Mammary epithelial cell (primary cell): ENCODE measurements at places on chromosomes 2 and 18.
A peak's percentile ranks its signal among the peaks of the same experiment; 100 is the strongest.

DNA sequence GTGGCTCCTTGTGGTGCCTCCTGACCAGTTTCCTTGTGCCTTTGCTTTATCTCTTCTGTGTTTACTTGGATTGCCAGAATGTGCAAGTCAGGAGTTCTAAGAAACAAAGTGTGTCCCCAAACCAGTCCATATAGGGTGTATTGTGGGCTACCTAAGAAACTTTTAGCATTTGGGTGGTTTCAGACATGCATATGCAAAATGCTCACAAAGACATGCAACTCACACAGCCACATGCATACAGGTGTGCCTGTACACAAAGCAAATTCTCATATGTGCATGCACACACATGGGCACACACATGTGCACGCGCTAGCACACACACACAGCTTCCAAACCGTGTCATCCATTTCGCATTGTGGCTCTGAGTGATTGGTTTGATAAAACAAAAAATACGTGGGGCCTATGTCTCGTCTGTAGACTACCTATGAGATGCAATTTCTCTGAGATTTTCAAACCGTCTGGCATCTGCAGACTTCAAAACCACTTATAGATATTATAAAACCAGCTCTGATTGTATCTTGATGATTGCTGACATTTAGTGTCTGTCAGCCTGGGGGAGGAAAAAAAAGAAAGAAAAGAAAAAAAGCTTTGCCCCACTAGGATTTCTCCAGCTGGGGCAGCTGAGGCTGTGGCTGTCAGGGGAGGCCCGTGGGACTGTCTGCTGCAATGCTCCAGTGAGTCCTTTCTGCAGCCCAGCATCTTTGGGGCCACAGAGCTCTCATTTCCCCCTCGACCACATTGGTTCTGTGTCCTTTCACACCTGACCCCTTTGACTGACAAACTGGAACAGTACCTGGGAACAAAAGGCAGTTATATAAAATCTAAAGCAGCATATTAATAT lies 556.1 kb downstream of the CMPK2 start:
- DNase-seq = no peak

DNA sequence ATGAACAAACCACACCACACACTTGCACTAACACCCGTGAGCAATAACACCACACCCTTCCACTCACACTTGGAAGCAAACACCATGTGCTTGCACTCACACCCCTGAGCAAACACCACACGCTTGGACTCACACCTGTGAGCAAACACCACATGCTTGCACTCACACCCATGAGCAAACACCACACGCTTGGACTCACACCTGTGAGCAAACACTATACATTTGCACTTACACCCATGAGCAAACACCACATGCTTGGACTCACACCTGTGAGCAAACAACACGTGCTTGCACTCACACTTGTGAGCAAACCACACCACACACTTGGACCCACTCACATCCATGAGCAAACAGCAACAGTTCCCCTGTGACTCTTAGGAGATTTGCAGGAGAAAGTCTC lies 24.4 kb downstream of the SNTG2 start:
- DNase-seq = no peak

GRCh38 chr18:59837586-59837985 lies 62.2 kb upstream of the PMAIP1 start:
- peak; percentile 64 for DNase-seq

DNA sequence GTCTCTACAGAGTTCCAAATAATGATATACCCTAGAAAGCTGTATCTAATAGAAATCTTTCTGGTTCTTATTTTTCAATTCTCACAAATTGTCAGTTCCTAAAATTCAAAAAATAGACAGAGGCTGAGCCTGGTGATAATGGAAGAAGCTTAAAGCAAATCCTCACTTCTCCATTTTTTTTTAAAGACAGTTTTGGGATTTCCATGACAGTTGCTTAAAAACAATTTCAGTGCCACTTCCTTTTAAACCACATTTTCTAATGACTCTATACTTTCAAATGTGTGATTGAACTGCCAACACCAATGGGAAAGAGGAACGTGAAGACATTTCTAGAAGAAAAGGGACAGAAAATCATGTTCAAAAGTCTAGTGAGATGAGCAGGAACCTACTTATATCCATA lies 4.0 kb downstream of the GKN2 start:
- no peak for DNase-seq

- peak; percentile 43 for DNase-seq
These were observed 8.9 kb upstream of the LTBP1 start for GRCh38 chr2:32937602-32938448.

- DNase-seq = peak; percentile 33
These were observed 970 bp upstream of the ADCYAP1 start for GRCh38 chr18:903701-904100.

GRCh38 chr2:8388781-8389180 lies 293.1 kb upstream of the ID2 start:
- DNase-seq = no peak

DNA sequence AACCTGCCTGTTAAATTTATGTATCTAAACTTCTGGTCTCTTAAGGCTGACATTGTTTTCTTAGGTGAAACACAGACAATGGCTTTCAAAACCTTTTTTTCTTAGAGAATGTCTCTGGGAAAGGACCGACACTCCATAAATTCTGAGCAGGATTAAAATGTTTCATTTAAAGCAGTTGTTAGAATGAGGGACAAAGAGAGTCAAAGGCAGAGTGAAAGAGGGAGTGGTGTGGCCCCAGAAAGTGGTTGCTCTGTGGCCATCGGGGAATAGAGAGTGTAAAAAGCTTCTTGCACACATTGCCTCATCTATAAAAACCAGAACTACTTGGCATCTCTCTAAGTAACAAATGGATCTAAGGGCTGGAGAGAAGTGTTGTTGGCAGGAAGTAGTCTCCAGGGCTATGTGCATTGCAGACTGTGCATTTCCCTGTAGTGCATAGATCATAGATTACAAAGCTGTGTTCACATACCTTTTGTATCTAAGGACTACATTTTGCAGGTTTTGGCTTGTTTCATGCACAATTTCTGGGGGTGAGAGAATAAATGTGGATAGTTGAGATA lies 3.6 kb downstream of the RPRM start:
- no peak for DNase-seq

DNA sequence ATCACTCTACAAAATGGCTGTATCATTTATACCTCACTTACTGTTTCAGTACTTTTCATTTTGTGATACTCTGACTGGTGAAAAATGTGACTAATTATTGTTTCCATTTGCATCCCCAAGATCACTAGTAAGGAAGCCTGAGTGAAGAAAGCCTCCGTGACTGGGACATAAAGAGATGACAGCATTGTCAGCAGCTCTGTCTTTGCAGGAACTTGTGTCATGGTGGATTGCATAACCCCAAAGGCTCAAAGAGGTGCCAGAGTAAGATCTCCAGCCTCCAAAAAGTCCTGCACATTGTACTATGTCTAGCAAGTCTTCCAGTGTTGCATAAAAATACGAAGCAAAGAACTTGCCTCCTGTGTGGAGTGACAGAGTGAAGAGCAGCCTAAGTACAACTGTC lies 187.5 kb upstream of the CRIM1 start:
- peak; percentile 25 for DNase-seq

GRCh38 chr18:57214976-57215375 lies 68.1 kb downstream of the BOD1L2 start:
- peak; percentile 10 for DNase-seq

DNA sequence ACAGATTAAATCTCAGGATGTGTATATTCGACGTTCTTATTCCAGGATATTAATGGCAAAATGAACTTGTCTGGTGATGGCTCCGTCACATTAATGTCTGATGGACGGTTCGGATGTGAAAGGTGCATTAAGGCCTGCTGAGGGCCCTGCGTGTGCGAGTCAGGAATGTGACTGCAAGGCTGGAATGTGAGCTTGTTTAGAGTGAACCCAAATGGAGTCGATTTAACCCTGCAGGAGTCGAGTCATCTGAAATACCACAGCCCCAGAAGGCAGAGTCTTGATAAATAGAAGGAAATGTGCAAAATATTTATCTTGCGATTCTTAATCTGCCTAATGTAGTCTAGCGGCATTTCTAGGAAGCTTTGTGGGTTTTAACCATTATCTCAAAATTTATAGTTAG lies 44.3 kb downstream of the RDH14 start:
- DNase-seq = no peak

DNA sequence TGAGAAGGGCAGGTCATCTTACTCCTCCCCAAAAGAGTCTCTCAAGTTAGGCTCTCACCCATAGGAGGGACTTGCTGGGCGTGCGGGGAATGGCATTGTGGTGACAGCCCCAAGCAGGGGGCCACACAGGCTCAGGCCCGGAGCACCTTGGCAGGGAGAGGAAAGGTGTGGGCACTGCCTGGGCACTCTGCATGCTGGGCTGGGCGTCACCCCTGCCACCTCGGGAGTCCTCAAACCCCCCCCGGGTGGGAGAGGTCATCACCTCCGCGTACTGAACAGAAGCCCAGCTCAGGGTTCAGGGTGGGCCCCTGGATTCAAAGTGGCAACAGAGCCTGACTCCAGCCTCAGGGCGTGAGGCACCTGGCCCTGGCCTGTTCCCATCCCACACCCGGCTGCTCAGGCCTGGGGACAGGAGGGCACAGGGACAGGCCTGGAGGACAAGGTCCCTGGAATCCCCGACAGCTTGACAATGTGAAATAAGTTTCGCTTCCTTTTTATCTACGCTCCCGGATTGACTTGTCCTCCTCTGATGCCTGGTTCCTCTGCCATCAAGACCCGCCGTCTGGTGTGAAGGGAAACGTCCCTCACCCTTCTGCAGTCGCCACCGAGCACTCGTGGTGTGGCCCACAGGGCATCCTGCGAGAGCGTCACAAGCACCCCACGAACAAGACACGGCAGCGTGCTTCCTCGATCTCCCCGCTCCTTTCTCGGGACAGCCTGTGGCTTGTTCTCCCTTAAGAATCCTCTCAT lies 97.8 kb downstream of the HDAC4 start:
- DNase-seq = no peak

DNA sequence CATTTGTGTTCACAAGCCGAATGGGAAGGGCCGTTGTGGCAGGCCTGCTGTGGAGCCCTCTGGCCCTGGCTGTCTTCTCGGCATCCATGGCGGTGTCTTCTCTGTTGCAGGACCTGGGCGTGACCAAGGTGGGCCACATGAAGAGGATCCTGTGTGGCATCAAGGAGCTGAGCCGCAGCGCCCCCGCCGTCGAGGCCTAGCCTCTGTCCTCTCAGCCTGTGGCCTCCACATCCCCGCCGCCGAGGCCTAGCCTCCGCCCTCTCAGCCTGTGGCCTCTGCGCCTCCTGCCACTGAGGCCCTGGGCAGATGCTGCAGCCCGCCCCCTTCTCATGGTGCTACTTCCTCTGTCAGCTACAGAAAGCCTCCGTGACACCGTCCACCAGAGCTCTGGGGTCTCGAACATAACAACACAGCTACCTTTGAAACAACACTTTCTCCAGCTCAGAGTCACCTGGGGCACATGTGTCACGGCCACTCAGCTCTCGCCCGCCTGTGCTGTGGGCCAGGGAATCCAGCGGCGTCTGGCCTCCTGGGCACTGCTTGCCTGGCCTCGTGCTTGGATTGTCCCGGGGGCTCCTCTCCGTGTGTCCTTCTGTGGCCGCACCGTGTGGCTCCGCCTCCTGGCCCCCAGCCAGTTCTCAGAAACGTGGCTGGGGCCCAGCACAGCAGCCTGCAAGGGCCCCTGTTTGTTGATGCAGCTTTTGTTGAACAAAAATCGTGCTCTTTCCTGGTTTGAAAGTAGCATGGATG lies 97.1 kb downstream of the USP40 start:
- DNase-seq = no peak

DNA sequence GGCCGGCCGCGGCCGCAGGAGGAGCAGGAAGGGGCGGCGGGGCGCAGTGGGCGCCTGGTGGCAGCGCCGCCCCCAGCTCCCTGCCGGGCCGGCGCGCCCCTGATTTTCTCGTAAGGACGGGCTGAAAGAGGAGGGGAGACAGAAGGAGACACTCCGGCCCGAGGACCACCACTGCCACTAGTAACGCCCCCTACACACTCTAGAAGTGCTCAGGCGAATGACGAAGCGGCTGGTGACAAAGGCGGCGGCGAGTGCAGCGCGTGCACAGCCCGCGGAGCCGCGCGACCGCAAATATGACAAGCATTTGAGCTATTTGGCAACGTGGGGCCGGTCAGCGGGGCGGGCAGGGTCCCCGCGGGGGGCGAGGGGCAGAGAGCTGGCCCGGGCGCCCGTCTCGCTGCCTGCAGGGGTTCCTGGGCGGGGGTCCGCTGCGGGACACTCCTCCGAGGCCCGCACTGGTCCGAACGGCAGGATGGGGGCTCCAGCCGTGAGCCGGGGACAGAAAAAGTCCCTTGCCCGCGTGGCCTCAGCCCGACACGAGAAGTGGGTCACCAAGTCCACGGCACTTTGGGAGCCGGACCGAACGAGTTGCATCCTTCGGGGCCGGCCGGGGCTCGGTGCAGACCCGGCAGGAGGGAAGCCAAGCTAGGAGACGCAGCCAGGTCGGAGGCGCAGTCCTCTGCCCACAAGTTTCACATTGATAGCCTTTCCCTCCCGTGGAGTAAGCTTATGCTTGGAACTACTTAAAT lies 524 bp upstream of the SERTAD2 start:
- peak; percentile 62 for DNase-seq

DNA sequence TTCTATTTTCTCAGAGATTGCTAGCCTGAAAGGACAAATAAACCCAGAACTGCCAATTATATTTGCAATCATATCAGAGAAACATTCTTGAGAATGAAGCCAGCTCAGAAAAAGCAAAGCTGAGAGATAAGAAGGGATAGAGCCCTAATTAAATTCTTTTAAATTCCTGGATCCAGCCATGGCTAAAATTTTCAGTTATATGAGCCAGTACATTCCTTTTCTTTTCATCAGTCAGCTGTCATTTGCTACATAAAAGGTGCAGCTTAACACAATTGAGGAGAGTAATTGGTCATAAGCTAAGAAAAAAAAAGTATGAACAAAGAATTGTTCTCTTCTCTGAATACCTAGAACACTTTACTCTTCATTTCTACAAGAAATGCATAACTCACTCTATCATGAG lies 303.5 kb upstream of the FIGN start:
- no peak for DNase-seq

DNA sequence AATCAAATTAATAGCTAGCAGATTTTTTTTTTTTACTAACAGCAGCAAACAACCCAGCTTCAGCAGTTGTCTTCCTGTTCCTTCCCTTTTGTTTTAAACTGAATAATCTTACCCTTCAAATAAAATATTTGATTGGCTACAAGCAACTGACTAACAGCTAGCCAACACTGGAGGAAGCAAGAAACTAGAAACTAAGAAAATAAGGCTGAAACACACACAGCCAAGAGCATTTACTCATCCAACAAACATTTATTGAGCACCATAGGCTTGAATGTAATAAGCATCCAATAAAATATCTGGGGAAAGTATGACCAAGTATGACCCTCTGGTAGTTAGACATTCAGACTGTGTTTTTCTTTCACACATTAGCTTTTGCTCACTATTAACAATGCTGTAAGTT lies 189.2 kb downstream of the CD226 start:
- DNase-seq = peak; percentile 19
